ENCODE measurements at places on chromosomes 7 and 10.

DNA sequence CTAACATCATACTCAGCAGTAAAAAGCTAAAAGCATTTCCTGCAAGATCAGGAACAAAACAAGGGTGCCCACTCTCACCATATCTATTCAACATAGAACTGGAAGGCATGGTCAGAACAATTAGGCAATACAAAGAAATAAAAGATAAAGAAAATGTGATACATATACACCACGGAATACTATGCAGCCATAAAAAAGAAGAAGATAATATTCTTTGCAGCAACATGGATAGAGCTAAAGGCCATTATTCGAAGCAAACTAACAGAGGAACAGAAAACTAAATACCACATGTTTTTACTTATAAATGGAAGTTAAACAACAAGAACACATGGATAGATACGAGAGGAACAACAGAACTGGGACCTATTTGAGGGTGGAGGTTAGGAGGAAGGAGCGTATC lies 652.7 kb downstream of the GRID1 start:
- DNase-seq: no peak

- no peak for DNase-seq
Observed at GRCh38 chr7:132907380-132907940, 174.4 kb downstream of the CHCHD3 start.

DNA sequence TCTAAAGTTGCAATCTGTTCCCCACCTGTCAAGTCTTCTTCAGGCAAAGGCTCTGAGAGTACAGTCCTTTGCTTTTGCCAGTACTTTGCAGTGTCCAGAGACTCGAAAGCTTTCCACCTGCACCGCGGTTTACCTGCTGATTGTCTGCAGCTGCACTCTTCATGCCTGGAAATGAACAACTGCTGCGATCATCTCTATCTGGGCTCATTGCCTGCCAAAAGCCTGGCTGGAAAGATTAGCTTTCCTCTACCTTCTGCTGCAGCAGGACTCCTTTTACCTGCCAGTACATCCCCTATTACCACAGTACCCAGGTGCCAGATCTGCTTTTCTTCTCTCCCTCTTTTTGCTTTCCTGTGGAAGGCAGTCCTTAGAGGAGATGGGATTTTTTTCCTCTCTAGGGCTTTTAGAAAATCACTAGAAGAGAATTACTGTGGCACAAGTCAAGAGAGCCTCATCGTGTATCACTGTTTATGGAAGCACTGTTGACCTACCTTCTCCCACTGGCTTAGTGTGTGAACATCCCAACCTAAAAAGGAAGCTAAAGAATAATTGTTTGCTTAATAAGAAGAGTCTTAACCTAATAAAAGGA lies 2.2 kb downstream of the STRIP2 start:
- DNase-seq: no peak

DNA sequence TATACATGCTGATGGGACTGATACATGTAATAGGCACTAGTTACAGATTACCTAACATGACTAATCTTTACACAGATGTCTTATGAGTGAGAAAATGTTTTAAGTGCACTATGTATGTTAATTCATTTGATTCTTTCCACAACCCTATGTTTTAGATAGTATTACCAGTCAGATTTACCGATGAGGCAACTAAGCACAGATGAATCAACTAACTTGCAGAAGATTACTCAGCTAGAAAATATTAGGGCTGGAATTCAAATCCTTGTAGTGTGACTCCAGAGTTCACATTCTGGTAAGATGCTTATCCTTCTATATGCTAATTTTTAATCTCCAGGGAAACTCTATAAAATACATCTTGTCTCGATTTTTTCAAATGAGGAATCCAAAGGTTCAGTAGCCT lies 964.9 kb downstream of the REEP3 start:
- DNase-seq: no peak

DNA sequence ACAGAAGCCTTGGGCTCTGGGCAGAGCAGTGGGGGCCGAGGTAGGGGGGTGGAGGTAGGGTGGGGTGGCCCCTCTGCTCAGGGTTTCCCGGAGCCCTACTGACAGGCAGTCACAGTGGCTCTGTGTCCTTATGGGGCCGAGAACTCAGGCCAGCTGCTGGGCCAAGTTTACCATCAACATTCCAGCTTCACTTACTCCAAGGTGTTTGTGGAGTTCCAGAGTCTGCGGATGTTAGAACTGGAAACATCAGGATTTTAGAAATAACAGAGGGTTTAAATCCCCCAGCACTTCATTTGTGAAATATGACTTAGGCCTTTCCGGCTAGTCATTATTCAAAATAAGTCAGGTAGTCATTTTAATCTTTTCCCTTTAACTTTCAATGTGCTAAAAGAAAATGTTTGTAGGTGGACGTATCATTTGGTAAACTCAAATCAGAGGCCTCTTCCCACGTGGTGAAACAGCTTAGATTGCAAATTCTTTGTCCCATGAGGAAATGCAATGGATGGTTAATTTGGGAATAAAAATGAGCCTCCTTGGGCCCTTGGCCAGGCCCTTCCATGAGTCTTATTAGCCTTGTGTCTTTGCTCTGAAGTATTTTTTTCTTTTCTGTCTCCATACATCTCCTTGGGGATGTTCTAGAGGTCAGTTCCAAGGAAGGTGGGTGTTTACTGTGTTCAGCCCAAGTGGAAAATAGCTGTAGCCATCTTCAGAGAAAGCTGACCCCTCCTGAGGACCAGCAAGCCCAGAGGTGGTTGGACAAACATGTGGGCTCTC lies 99.6 kb upstream of the BTBD16 start:
- no peak for DNase-seq

DNA sequence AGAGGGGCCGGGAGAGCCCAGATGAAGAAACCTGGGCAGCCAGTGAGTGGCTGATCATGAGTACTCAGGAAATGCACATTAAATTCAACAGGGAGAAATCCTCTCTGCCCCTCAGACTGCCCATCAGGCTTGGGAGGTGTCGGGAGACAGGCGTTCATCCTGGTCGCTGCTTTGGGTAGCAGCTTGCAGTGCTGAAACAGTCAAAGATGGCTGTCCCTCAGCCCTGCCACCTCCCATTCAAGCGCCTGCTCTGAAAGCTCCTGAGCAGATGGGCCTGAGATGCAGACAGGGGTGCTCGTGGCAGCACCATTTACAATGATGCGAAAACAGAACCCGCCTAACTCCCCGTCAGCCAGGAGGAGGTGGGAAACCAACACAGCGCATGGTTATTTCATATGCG lies 3.6 kb upstream of the JAKMIP3 start:
- peak; percentile 41 for DNase-seq

DNA sequence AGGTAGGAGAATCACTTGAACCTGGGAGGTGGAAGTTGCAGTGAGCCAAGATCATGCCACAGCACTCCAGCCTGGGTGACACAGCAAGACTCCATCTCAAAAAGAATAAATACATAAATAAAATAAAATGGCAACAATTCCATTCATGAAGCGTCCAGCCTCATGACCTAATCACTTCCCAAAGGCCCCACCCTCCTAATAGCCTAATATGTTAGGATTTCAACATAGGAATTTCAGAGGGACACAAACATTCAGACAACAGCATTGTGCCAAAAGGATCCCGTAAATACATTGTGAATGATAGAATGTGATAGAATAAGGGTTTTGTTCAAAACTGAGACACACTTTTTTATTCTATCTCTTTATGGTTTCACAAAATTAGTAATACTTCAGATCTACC lies 90.3 kb downstream of the FAM107B start:
- DNase-seq: no peak

DNA sequence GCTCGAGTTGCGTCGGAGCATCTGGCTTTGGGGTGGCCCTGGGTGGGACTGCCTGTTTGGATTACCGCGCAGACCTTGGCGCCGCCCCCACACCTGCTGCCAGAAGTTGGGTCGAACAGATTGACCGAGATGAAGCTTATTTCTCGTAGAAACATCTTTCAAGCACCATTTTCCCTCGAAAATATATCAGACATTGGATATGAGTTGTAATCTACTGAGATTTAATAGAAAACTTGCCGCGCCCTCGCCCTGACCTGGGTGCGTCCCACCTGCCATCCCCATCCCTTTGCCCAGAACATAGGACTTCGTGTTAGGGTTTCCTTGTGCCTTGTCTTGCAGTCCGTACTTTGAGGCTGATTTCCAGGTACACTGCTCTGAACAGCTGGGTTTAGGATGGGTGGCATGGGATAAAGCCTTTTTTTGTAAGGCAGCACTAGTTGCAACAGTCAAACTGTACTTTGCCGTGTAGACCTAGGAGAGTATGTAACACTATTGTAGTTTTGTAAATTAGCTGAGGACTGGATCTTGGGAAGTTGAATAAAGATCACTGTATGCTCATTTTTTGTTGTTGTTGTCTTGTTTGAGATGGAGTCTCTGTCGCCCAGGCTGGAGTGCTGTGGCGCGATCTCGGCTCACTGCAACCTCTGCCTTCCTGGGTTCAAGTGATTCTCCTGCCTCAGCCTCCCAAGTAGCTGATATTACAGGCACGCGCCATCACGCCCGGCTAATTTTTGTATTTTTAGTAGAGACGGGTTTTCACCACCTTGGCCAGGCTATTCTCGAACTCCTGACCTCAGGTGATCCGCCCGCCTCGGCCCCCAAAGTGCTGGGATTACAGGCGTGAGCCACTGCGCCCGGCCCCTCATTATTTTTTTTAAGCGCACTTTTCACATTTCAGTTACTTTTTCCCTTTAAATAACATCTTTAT lies 978 bp downstream of the OGDH start:
- DNase-seq: peak; percentile 13

GRCh38 chr7:67896721-67897120 lies 900.1 kb downstream of the TYW1 start:
- no peak for DNase-seq

DNA sequence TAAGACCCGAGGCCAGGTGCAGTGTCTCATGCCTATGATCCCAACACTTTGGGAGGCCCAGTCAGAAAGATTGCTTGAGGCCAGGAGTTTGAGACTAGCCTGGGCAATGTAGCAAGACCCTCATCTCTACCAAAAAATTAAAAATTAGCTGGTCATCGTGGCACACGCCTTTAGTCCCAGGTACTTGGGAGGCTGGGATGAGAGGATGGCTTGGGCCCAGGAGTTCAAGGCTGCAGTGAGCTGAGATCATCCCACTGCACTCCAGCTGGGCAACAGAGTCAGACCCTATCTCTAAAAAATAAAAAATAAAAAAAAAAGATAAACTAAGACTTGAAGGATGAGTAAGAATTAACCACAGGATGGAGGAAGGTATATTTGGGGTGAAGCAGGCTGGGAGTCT lies 77.9 kb downstream of the JCAD start:
- DNase-seq: no peak

GRCh38 chr10:48767373-48768143 lies 82.9 kb downstream of the WDFY4 start:
- no peak for DNase-seq

- no peak for DNase-seq
Observed at GRCh38 chr7:28739826-28740225, 218.3 kb downstream of the TRIL start.

DNA sequence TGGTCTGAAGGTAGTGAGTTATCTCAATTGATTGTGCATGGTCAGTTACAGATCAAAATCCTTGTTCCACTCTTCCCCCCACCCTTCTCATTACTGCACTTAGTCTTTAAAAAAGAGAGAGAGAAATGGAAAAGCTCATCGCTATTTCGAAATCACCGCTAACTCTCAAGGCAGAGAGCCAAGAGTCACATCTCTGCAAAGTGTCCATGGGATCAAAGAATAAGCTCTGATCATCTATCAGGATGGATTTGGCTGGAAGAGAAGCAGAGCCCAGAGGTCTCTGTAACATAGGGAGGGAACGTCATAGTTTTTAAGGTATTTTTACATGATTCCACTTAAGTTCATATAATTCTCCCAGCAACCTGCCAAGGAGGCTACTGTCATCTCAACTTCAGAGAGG lies 30.0 kb upstream of the MYH16 start:
- no peak for DNase-seq

- peak; percentile 2 for DNase-seq
Observed at GRCh38 chr10:48609441-48609840, 4.6 kb upstream of the ARHGAP22 start.

DNA sequence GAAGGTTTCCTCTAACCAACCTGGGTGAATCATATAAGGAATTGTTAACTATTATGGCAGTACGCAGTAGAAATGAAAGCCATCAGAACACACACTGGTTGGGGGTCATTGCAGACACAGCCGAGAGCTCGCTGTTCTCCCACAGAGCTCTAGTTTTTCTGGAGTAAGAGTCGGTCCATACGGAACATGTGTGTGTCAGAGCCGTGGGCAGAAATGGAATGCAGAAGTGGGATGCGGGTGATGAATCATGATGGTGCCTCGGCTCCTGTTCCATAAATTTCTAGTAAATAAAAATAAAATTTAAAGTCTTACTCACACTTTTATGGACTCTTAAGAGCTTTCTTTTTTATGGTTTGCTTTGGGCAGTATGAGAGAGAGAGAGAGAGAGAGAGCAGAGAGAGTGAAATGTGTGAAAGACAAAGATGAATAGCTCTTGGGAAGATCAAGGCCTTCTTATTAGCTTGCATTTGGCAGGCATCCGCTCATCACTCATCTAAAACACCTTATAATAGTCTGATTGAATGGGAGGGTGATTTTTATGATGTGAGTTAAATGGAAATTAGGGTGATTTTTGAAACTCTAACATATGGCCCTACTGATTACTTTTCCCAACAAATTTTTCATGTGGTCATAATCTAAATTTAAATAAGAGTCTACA lies 98.8 kb upstream of the PFKP start:
- DNase-seq: no peak

- DNase-seq: no peak
Observed at GRCh38 chr10:95188593-95188992, 5.4 kb upstream of the ACSM6 start.

DNA sequence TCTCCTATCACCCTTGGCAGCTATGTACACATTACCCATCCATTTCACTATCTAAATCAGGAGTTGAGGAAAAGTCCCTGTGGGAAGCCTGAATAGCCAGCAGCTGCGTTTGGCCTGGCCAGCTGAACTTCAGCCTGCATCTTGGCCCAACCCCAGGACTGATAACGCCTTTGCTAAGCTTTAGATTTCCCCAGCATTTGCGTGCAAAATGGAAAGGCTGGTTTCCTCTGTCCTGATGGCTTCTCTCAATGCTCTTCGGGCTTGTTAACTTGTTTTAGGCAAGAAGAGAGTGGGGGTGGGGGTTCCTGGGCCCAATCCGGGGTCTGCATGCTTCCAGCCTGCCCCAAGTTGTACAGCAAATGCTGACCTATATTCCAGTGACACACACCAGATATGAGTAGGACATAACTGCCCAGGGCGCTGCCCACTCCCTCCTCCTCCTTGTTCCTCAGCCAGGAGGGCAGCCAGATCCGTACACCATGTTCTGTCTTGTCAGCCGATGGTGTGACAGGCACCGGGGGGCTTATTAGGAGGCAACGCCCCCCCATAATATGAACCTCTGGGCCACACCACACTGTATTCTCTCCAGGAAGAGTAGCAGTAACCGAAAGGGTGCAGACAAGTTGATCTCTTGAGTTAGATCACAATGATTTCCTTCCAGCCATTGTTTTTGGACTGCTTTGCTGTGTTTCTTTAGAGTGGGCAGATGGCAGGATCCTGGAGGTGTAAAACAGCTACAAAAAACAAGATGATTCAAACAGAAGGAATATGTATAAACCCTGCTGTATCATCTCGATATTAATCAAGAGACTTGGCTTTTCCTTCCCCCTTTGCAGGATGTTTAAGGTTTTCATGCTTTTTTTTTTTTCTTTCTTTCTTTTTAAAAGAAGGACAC lies 339.0 kb downstream of the RNLS start:
- peak; percentile 78 for DNase-seq
